ENCODE measurements at places on chromosomes 13 and 19.
A peak's percentile ranks its signal among the peaks of the same experiment; 100 is the strongest.

DNA sequence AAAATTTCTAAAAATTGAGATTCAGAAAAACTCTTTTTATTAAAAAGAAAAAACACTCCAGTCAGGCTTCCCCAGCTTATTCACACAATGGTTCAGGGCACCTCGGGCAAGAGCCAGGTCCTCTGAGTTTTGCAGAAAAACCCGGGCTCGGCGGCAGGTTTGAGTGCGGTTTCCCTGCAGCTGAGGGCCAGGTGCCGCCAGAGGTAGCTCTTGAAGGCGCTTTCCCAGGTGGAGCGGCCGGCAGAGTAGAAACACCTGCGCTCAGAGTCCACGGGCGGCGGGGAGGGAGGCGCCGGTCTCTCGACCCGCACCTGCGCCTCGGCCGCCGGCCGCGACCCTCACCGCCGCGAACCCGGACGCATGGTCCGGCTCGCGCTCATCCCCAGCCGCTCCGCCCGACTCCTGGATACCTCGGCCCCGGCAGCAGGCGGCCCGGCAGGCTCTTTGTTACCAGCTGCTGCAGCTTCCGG, 444 bp downstream of the PROSER1 start:
- no peak for DNase-seq

- no peak for DNase-seq
Observed at GRCh38 chr13:110529522-110530311, 31.8 kb downstream of the RAB20 start.

DNA sequence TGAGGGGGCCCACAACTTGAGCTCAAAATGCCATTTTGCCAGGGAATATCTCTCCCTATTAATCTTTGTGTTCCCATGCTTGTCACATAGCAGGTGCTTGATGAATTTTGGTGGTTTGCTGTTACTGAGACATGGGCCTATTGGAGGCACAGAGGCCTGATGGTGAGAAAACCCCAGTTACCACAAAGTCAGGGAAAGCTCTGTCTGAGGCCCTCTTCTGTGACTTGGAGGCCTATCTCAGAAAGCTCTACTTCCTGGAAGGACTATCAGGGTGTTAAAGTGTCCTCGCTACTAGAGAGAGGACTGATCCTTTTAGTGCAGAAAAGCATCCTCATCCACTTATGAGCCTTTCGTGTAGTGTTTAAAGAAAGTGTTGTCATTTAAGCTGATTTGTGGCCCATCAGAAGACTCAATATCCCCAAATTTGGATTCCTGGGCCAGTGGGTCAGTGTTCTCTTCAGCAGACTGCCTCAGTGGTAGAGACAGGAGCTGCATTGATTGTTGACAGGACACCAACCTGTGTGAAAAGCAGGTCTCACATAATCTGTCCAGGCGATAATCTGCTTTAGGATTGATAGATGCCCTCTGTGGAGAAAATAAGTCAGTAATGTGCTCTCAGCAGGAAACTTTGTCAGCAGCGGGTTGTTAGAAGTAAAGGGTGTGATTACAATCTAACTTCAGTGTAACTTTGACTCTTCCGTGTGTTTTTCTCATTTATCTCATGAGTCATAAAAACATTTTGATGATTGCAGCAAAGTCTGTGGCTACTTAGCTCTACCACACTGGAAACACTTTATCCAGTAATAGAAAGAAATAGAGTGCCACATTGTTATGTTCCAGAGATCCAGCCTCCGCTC, 121.0 kb downstream of the AKAP11 start:
- no peak for DNase-seq

- DNase-seq, result no peak
Observed at GRCh38 chr13:35732565-35732964, 256.1 kb upstream of the MAB21L1 start.

DNA sequence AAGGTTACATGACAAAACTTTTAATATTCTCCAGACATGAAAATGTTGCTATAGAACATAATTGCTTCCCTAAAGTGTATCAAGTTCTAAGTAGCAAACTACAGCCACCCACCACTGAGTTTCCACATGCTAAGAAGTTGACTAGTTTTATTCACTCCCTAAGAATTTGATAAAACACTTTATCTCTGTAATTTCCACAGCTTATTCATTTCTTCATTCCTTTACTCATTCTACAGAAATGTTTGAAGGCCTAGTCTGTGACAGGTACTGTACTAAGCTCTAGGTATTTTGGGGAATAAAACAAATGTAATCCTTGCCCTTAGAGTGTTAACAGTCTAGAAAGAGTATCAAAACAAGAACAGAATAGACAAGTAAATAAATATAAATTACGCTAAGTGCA, 101.8 kb upstream of the DIAPH3 start:
- DNase-seq, result no peak

GRCh38 chr13:76804801-76805200, 81.4 kb downstream of the KCTD12 start:
- DNase-seq, result no peak

- no peak for DNase-seq
Observed at GRCh38 chr19:38020311-38020710, 113.3 kb downstream of the SIPA1L3 start.

DNA sequence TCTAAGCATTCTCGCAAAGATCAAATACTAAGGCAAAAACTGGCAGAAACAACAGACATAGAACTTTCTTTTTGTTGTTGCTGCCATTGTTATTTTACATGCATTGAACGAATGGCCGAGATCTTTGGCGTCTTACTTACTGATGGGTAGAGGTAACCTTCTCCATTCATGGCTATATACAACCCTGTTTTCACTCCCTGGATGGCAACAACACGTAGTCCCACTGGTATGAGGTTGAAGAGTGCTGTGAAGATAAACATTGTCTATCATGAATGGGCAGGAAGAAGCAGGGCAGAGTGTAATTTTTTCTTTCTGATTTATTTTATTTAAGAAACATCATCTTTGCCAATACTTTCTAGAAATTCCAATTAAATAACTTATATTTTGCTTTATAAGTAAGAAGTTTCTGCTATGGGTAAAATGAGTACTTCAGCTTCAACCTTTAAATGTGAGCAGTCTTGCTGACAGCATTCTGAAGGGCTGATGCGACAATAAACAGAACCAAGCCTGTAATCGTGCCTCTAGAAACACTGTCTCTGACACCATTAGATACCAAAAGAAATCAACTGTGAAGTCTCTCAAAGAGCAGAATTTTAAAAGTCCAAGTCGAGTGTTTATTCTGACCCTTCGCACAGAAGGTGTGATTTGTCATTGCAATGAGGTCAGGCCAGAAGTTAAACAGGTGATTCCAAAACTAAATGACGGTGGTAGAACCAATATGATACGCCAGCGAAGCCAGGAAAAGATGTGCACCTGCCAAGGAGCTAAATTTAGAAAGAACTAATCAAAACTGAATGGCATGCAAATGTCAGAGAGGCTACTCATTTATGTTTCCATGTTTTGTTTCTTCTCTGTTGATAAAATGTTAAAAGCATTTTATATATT, 416.4 kb downstream of the ITGBL1 start:
- DNase-seq, result no peak

- peak; percentile 63 for DNase-seq
Observed at GRCh38 chr19:46372901-46373490, 26.1 kb downstream of the PPP5C start.

- DNase-seq, result no peak
Observed at GRCh38 chr13:47121092-47121763, 224.4 kb upstream of the HTR2A start.

GRCh38 chr13:75907044-75907443, 270.9 kb downstream of the LMO7 start:
- DNase-seq, result no peak

- DNase-seq, result no peak
Observed at GRCh38 chr19:43395561-43395960, 19.1 kb upstream of the TEX101 start.

- DNase-seq, result no peak
Observed at GRCh38 chr13:24381541-24382265, 72.3 kb downstream of the C1QTNF9 start.

DNA sequence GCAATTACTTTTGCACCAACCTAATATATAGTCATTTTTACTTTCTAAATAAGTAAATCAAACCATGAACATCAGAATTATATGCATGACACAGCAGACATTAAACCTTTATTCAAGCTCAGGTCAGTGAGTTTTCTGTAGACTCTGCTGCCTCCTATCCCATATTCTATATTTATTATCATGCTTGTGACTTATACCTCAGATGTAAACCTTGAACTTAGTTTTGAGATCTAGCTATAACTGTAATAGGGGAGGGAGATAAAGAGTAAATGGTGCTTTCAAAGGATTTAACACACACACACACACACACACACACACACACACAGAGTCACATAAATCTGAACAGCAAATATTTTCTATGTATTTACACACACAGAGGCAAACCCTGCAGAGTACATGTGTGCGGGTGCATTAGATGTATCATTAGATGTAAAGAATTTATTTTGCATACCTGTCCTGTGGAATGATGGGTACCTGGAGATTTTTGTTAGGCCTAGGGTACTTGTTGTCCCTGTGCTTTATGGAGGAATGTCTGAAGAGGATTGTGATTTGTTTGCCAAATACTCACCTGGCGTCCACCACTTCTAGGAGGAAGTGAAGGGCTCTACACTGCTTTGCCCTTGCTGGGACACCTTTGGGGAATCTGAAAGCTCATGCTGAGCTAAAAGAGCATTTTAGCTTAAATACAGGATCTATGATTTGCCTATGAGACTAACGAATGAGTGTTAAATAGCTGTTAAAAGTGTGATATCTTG, 521.9 kb downstream of the KLF5 start:
- DNase-seq, result no peak

DNA sequence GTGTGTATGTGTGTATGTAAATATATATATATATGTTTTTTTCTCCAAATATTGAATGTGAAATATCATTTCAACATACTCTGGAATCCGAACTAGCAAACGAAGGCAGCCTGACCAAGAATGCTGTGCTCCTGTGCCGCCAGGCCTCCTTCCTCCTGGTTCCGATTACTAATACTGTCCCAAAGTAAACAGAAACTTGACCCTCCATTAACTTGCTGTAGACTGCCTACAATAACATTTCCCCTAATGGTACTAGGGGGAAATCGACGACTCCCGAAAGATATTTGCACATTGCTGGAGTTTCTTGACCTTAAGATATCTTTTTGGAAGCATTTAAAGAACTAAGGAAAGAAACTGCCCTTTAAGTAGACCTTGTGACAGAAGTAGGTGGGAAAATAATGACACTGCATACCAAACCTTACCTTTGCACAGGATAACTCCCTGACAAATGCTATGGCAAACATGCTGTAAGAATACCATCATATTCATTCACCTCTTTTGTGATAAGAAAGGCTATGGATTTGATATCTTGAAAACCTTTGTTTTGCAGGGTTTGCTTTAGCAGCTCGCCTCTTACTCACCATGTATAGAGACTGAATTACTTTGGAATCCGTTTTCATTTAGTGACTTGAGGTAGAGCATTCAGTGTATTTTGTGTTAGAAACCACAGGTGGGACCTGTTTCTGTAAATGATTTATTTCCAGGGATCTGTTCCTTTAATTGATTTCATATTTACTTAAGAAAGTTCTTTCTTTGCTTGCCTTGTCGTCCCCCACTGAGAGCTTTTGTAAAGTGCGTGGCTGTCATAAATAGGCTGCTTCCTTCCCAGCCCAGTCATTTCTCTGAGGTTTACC, 80.1 kb downstream of the KLF5 start:
- DNase-seq, result no peak

GRCh38 chr13:36806102-36806501, 12.9 kb upstream of the RFXAP start:
- DNase-seq, result no peak

- DNase-seq, result no peak
Observed at GRCh38 chr19:2546128-2547032, 70.5 kb downstream of the GADD45B start.

DNA sequence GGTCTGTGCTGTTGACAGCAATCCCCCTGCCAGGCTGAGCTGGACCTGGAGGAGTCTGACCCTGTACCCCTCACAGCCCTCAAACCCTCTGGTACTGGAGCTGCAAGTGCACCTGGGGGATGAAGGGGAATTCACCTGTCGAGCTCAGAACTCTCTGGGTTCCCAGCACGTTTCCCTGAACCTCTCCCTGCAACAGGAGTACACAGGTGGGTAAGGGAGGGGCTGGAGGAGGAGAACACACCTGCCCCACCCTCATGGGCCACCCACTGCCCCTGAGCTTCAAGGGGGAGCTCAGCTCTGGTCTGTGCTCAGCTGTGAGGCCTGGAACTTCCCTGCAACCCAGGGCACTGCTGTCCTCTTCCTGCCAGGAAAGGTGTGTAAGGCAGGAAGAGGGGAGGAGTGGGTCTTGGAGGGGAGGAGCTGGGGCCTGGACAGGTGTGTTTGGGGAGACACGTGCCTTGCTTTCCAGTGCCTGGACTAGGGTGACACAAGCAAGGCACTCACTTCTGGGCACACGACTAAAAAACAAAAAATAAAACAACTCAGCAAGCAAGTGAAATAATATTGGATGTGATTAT, 3.9 kb downstream of the SIGLEC7 start:
- DNase-seq, result no peak

DNA sequence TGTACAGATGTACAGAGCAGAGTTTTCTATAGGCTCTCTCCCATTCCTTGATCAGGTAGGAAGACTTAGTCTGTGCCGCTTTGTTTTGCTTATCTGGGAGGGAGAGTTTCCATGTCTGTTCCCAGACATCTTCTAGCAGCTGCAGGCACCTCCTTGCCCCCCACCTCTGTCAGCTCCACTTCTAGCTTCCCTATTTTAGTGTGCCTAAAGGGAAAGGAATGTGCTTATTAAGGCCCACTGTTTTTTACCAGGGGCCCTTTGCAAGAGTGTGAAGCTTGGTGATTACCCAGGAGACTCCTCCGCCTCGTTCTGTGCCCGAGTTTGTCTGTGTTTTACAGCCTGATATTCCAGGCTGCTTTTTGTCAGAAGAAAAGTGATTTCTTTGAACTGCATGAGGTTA, 1984.4 kb downstream of the OLFM4 start:
- DNase-seq, result no peak

DNA sequence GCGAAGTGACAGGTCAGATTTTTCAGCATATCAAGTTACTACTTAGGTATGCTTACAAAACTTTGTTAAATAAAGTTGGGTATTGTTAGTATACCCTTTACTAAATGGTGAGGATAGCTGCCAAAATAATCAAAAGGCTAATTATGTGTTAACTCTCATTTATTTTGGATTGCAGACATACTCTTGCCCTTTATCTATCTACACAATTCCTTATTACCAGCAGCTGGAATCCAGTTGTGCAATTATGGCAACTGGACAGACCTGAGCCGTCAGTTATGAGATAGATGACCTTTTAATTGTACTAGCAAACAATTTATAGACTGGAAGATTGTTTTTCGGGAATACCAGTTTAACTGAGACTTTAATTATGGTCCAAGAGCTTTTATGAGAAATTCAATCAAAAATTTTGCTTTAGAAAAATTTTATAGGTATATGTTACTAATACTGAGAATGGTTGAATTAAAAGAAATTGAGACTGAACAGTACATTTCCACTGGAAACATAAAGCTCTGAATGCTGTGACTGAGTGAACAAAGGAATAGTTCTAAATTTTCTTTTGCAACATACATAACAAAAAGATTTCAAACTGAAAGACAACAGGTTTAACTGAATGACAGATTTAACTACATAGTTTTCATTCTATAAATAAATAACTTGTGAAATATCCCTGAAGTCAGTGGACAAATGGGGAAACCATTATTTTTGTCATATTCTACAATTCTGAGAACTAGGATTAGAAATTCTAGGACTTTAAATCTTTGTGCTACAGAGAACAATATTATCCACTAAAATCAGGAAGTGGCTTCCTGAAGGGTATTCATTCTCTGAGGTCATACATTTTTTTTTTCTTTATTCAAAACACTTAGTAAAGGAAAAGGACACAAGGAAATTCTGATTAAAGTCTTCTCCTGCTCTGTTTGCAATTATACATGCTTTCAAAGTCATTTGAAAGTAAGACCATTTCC, 97.4 kb downstream of the ZC3H13 start:
- DNase-seq, result no peak

Data from AG08395 (cell line).